ENCODE measurements at places on chromosomes 16 and 17.

DNA sequence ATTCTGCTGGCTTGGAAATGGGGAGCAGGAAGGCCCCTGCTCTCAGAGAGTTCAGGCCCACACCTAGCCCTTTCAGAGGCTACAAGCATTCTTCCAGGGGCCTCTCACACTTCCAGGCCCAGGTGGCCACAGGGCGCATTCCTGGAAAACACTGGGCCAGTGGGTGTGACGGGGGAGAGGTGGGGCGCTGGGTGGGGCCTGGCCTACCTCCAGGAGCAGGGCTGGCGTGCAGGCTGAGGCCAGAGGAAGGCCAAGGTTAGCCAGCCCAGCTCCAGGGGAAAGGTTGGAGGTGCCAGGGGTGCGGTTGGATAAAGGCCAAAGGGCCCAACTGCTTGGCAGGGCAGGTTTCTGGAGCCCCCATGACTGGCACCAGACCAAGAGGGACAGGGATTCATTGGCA lies 198.2 kb downstream of the MAF start:
- no peak for DNase-seq

DNA sequence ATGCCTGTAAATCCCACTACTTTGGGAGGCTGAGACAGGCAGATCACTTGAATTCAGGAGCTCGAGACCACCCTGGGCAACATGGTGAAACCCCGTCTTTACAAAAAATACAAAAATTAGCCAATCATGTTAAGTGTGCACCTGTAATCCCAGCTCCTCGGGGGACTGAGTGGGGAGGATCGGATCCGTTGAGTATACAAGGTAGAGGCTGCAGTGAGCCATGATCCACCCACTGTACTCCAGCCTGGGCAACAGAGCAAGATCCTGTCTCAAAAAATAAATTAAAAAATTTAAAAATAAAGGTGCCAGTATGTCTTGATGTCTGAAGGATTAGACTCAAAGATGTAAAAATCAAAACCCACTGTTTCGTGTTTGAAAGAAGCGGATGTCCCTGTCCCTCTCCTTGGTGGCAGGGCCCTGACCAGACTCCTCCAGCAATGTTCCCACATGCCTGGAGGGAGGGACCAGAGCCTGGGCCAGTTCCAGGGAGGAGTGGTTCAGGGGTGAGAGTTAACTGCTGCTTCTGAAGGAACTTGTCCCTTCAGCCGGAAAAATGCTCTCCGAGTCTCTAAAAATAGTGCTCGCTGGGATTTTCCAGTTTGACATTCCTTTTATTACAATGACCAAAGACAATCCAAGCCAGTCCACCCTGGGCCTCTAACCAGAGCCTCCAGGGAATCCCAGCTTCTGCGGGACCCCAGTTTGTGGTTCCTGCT lies 9.4 kb upstream of the CMTM4 start:
- no peak for DNase-seq

DNA sequence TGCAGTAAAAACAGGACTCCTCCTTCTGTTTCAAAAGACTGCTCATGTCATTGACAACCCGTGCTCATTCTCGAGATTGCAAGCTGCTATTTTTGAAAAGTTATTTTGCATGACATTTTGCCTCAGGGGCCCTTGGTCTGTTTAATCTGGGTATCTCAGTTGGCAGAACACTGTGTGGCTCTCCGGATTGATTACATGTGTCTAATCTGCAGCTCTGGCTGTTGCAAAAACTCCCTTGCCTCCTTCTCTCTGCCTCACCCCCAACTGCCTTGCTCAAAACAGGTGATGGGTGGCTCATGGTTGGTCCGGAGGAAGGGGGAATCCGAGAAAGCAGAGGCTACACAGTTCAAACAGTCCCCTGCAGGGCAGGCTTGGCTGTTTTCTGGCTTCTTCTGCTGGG lies 25.3 kb downstream of the GINS3 start:
- DNase-seq = no peak

- no peak for DNase-seq
Observed at GRCh38 chr16:12195296-12195695, 218.8 kb downstream of the SNX29 start.

- no peak for DNase-seq
Observed at GRCh38 chr17:28970879-28971278, 19.6 kb upstream of the PHF12 start.
